CD4-positive, alpha-beta T cell treated with Interleukin-17A for 4 hours (primary cell): ENCODE measurements at places on chromosomes 5 and 9.

- no peak for DNase-seq
Measured at GRCh38 chr9:122134822-122135528, 24.6 kb downstream of the NDUFA8 start.

DNA sequence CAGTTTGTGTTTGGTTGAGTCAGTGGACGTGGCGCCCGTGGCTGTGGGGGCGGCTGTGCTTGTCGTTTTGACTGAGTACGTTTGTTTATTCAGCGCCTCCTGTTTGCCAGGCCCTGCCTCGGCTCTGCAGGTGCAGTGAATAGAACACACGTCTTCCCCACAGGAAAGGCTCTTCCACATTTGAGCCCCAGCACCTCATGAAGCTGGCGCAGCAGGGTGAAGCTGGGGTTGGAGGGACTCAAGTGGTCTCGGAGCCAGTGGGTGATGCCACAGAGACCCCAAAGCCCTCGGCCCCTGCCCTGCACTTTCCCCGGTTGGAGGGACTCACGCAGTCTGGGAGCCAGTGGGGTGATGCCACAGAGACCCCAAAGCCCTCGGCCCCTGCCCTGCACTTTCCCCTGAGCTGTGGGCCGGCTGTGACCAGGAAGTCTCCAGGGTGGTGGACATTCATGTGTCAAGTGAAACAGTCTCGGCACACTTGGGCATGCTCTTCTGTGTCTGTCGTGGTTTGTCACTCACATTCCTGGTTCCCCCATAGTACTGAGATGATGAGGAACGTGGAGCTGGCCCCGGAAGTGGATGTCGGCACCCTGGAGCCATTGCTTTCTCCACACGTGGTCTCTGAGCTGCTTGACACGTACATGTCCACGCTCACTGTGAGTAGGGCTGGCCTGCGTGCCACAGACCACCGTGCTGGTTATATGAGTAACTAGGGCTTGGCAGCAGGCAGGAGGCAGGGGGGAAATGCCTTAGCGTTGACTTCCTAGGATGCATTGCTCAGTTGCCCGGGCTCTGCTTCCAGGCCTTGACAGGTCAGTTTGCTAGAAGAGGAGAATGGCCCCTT, 13.6 kb downstream of the EXOC3 start:
- DNase-seq, result no peak

GRCh38 chr5:68894673-68895072, 199.1 kb upstream of the SLC30A5 start:
- DNase-seq, result no peak

GRCh38 chr9:108672475-108673190, 183.2 kb downstream of the ACTL7B start:
- DNase-seq, result no peak

DNA sequence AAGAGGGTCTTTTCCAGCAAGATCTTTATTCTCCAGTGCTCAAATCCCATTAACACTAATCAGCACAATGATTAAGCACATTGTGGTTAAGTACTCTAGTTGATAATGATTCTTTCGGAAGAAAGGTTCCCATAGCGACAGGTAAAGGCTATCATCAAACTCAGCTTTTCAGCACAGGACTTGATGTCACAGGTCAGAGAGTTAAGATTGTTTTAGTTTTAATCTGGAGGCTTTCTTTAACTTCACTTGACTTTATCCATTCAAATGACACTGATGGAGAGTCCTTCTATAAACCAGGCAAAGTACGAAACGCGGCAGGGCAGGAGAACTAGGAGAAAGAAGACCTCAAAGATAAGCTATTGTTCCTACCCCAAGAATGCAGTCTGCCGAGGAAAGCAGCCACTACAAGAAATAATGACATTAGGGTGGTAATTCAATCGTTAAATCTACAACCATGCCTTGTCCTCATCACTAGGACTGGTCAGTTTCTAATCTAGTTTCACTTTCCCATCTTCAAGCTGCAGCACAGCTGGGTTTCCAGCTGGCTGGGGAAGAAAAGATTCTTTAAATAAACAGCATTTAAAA, 4.6 kb downstream of the NRG2 start:
- DNase-seq, result no peak

DNA sequence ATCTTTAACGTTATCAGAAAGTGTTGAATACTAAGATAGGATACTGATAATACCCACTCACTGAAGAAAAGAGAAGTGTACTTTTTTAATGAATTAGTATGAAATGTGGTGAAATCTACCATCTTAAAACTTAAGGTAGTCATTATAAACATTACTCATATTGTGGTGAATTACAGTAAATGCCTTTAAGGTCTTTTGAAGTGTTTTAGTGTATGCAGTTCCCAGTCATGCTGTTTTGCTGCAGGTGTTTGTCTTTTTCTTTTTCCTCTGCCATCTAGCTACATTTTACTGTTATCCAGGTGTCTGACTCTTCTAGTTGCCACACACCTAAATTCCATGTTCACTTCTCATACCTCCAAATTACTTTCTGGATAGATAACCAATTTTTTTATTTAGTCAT, 72.6 kb downstream of the ERMP1 start:
- no peak for DNase-seq

DNA sequence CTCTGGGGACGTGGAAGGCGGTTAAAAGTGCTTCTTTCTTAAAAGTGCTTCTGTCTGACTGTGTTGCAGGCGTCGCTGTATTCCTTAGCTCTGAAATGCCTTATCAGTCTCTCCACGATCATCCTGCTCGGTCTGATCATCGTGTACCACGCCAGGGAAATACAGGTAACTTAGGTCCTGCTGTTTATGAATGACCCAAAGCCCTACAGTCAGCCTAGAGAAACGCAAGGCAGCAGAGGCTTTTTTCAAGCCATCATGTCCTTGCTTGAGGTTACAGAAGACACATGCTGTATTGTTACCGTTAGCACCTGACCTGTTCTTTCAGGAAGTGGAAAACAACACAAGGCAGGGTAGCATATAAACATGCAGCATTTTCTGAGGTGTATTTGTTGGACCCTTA, 2.0 kb downstream of the KCNN2 start:
- no peak for DNase-seq

- no peak for DNase-seq
Measured at GRCh38 chr5:124570285-124571035, 176.0 kb downstream of the ZNF608 start.
